ENCODE measurements at places on chromosomes 5 and 9. TPM values are rescaled to one million over a fixed set of nuclear protein-coding genes. Genes with fewer than 3 reads are reported as not detected.

The POLR1E gene
- total RNA-seq: 80.6 TPM

The KIF4B gene
- not detected for total RNA-seq

The GPR151 gene
- total RNA-seq: not detected

The CNTNAP3B gene
- total RNA-seq: not detected

The CCNO gene
- 0.19 TPM for total RNA-seq

The SH3PXD2B gene
- total RNA-seq: 0.17 TPM

The CXCL14 gene
- total RNA-seq: not detected

The SV2C gene
- not detected for total RNA-seq

The BARX1 gene
- total RNA-seq: 0.27 TPM

The HAPLN1 gene
- total RNA-seq: not detected

The TNFSF8 gene
- total RNA-seq: 43.5 TPM

The PKD2L2 gene
- not detected for total RNA-seq

The TLE1 gene
- total RNA-seq: not detected

The SOWAHA gene
- total RNA-seq: 0.06 TPM

The PCDHB16 gene
- not detected for total RNA-seq

The CFAP157 gene
- total RNA-seq: not detected

The LCN15 gene
- total RNA-seq: not detected

The COL23A1 gene
- total RNA-seq: 0.13 TPM

The PCDHGA10 gene
- 0.11 TPM for total RNA-seq

The ZNF462 gene
- total RNA-seq: 0.27 TPM

The OTULINL gene
- 14.0 TPM for total RNA-seq

The CNTLN gene
- 0.23 TPM for total RNA-seq

The PCDH1 gene
- total RNA-seq: not detected

The CD74 gene
- 253 TPM for total RNA-seq

The PCDHB14 gene
- total RNA-seq: not detected

The FBP2 gene
- total RNA-seq: not detected

The PRRX2 gene
- 0.63 TPM for total RNA-seq

The STPG3 gene
- total RNA-seq: not detected

The IGFBPL1 gene
- not detected for total RNA-seq

The PRSS3 gene
- total RNA-seq: not detected

The SPINK4 gene
- total RNA-seq: not detected
